ENCODE measurements at places on chromosomes 5 and 9.

GRCh38 chr5:518721-519120 is 5.5 kb downstream of the SLC9A3 start:
- DNase-seq: no peak

DNA sequence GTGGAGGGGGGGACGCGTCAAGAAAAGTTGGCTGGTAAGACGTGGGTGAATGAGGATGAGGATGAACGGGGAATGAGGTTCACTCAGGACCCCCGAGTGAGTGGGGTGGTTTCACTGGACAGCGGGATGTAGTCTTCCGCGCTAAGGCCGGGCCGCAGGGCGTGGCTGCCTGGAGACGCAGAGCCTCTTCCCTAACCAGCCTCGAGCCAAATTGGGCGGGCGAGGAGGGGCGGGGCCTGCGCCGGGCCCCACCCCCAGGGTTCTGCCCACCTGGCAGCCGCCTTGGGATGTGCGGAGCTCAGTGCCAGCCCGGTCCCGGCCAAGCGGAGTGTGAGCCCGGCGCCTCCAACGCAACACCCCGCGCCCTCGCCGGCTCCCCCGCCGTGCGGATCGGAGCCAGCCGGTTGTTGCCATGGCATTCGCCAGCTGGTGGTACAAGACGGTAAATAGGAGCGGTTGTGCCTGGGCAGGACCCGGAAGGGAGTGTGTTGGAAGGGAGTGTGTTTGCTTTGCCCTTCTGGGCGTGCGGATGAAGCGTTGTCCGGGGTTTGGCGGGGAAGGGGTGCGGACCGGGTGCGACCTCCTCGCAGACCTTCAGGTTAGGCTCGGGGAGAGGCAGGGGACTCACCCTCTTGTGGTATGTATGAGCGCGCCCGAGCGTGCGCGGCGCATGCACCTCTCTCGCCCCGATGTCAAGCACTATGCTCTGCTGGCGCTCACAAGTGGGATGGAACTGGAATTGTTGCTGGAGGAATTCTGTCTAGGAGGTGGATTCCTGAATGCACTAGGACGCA is 746 bp downstream of the CAST start:
- DNase-seq: peak; percentile 84

- no peak for DNase-seq
Observed at GRCh38 chr9:84107995-84108394, 127.4 kb downstream of the RMI1 start.

DNA sequence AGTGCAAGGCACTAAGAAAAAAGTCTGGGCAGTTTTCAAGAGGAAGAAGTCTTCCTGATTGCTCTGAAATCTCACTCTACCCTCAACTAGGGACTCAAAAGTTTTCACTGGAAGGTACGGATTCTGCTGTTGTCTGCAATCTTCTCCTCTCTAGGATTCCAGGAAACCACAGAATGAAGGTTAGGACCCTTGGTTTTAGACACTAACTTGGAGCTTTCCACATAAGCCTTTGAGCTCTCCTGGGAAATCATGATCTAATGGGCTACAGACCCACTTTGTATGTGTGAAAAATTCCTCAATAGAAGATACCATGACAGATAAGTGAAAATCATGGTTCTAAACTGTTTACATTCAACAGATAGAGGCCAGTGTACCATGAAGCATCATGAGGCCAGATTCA is 265.1 kb downstream of the PSAT1 start:
- DNase-seq: no peak

DNA sequence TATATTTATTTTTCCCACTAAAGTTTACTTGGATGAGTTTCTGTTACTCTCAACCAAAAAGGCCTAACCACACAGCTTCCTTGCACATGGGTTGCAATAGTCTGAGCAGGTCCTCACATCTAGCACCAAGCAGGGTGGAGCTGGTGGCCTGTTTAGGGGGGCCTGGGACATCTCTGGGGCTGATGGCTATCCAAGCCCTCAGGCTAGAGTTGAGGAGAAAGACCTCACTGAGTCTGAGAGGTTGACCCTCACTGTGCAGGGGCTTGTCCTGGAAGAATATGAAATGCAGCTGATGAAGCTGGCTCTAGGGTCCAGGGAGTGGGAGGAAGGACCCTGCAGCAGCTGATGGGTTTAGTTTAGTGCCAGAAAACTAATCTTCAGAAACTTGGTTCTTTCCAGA is 217.1 kb upstream of the MVB12B start:
- DNase-seq: no peak

DNA sequence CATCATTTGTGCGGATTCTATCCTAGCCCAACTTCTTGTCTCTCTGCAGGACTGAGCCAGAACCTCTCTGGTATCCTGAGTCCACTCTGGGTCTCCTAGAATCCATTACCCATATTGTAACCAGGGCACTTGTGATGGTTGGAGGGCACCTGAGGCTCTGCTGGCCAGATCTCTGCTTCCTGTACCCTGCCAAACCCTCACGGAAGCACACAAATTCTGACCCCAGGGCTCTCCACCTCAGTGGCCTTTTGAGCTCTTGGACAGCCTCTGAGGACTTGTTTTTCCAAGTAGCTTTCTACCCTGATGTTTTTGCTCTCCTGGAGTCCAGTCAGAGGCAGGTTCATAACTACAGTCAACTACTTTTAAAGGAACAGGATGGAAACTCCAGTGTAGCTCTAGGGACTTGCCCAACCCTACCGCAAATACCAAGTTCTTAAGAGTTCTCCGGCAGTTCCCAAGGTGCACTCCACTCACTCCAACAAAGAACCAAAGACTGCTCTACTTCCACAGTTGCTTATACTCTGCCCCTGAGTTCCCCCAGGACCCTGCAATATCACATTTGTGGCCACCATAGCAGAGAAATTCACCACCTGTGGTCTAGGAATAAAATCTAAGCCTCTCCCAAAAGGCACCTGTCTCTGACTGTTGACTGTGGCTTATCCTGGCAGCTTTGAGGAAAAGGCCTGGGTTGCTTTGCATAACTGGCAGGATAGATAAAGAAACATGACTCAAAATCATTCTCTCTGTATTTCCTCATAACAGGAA is 9.6 kb downstream of the PIP5K1B start:
- no peak for DNase-seq

DNA sequence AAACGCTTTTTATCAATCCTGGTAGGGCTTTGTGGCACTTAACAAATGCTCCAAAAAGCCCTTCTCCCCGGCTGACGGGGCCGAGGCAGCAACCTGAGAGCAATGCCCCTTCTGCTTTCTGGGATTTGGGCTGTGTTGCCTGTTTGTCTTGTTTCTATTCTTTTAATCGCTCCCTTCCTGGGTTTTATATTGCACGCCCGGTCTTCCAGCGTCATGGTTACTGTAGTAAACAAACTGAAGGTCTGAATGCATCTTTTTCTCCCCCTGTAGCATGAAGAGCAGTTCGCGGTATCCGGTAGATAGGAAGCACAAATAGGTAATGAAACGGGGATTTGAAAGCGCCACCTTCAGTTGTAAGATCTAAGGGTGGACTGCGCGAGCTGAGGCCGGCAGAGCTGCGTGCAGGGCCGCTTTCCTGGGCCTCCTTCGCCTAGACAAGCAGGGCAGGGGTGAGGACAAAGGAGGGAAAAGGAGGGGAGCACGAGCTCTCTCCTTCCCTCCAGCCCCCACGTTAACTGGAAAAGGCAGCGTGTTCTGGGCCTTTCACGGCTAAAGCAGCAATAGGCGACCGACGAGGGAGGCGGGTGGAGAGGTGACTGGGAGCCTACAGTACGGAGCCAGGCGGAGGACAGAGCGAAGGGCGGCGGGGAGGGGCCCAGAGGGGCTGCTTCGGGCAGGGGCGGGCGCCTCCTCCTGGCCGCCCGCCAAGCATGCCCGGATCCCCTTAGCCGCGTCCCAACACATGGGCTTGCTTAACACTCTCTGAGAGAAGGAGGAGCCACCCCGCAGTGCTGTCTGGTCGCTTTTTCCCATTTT is 49.3 kb upstream of the ZNF366 start:
- no peak for DNase-seq

- no peak for DNase-seq
Observed at GRCh38 chr5:66617991-66618768, 22.0 kb downstream of the MAST4 start.

DNA sequence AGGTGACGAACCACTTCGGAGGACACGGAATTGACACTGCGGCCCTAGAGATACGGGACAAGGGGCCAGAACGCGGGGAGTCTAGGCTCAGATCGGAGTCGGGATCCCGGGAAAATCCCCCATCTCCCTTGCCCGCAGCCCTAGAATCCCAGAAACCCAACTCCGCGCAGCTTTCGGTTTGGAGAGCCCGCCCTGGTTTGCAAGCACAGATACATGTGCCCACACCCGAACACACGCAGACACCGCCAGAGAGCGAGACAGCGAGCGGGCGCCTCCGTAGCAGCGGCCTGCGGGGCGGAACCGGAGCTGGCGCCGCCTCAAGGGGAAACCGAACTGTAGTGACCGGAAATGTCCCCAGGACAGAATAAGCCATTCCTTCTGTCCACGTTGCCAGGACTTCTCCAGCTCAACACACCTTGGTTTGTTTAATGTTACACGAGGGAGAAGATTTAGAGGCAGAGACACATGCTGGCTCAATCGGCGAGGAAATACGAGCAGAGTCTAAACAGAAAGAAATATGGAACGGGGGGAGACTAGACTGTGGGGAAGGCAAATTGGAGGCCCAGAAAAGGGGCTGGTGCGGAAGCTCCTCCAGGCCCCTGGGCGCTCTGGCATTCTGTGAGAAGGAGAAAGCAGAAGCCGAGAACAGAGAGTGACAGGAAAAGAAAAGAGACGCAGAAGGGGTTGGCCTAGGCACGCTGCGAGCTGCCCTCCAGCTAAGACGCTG is 2.9 kb upstream of the PAX5 start:
- DNase-seq: peak; percentile 45

- no peak for DNase-seq
Observed at GRCh38 chr9:124906966-124907365, 33.9 kb downstream of the GOLGA1 start.

- DNase-seq: no peak
Observed at GRCh38 chr5:76790632-76791290, 28.1 kb upstream of the F2RL1 start.

GRCh38 chr5:939368-939767 is 46.7 kb downstream of the TRIP13 start:
- DNase-seq: no peak

DNA sequence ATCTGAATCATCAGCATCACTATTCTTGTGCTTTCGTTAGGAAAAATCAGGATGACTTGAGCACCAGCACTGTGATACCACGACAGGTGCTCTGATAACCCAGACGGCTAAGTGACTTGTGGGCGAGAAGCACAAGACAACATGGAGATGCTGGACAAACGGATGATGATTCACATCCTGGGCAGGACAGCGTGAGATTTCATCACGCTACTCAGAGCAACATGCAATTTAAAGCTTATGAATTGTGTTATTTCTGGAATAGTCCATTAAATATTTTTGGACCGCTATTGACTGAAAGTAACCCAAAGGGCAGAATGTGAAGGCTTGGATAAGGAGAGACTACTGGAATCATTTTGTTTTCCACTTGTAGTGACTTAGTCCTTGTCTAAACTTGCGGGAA is 114.8 kb upstream of the DAPK1 start:
- no peak for DNase-seq

GRCh38 chr9:95626885-95627558 is 110.3 kb upstream of the PTCH1 start:
- DNase-seq: no peak

DNA sequence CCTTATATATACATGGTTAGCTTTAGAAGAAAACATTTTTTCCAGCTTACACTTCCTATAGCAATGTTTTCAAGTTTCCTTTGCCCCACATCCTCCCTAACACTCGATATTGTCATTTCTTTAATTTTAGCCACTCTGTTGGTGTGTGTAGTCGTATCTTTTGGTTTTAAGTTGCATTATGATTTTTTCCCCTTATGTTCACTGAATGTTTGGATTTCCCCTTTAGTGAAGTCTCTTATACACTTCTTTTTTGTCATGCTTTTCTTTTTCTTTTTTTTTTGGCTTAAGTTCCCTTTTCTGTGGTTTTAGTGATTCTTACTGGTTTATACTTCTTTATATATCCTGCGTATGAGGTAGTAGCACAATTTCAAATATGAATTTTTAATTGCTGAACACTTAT is 58.8 kb downstream of the KDM4C start:
- DNase-seq: no peak

GRCh38 chr9:97572196-97572891 is 60.8 kb downstream of the TSTD2 start:
- no peak for DNase-seq

DNA sequence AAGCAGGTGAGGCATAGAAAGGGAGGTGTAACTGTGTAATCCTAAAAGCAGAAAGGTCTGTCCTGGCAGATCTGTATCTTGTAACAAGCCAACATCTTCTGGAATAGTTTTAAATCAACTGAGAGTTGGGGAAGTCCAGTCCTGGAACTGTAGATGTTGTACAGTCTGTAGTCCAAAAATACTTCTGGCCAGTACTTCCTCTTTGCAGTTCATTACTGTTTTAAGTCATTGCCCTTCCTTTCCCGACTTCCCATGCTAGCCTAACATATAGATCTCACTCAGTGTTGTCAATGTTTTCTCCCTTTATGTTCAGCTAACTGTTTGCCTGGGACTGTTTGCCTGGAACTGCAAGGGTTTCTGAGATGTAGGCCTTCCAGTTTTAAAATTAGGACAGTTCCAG is 168.5 kb upstream of the ISL1 start:
- DNase-seq: no peak

GRCh38 chr5:132261881-132262845 is 4.7 kb downstream of the PDLIM4 start:
- DNase-seq: no peak

DNA sequence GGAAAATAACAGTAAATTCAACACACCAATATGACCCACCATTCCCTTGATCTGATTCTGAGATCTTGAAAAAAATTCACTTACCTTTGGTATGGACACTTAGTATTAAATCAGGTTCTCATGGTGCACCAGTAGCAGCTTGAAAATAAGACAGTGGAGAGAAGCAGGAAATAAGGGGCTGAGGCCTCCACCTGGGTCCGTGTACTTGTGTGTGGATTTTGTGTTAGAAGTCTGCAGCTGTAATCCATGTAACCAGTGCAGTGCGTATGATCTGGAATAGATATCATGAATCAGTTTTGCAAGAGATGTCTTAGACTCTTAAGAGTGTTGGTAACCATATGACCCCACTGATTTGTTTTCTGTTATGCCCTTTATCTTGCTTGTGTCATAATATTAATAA is 107.1 kb downstream of the FBXL7 start:
- DNase-seq: no peak

GRCh38 chr9:81716409-81716808 is 27.1 kb upstream of the TLE1 start:
- no peak for DNase-seq

DNA sequence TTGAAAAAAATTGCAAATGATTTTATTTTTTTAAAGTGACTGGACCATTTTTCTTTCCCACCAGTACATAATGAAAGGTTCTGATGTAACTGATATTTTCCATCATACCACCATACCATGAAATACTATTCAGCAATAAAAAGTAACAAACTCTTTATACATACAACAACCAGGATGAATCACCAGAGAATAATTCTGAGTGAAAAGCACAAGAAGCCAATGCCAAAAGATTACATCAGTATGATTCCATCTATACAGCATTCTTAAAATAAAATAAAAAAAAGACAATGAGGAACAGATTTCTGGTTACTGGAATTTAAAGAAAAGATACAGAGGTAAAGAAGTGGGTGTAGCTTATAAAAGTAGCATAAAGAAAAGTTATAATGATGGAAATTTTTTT is 423.7 kb upstream of the ST8SIA4 start:
- DNase-seq: no peak

GRCh38 chr9:15944341-15944740 is 391.5 kb downstream of the CCDC171 start:
- no peak for DNase-seq

Data from CD8-positive, alpha-beta memory T cell (primary cell).